ENCODE measurements at places on chromosomes 11 and 22. TPM values are rescaled to one million over a fixed set of nuclear protein-coding genes. Genes with fewer than 3 reads are reported as not detected.

DNA sequence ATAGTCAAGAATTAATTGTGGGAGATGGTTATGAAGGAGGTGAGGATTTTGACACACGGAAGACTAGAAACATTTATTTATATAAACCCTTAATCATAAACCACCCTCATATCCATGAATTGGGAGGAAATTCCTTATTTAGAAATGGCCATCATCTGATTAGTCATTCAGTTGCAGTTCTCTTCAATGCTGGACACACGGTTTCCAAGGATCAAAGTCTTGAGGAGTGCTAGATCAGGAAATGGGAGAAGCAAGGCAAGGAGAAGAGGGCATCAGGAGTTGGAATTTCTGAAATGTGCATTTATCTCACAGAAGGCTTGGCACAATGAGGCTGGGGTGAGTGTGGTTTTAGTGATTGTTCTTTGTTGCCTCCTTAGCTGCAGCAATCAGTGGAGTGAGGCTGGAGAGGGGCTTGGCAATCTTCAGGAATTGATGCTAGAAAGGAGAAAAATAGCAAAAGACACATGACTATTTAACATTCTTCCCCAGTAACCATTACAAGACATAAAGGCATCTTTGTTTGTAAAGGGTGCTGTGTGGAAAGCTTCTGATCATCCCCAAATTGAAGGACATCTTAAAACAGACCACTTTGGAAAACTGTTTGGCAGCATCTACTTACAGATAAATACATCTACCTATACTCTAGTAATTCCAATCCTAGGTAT, 21.6 kb upstream of the GDPD4 start:
- ATAC-seq: no peak

DNA sequence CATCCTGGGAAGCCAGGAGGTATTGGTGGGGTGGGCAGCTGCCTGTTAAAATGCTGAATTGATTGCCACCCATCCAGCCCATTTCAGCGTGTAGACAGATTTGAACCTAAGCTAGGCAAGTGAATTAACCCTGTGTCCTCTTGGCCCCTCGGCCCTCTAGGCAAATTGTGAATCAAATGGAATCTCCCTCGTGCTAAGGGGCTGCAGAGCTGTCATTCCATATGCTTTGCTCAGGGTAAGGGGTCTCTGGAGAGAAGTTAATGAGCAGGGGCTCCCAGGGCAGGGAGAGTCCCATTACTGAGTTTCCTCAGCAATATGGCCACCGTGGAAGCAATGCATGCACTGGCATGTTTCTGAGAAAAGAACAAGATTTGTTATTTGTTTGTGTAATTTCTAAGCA, 117.7 kb upstream of the RCN1 start:
- no peak for ATAC-seq

KAT5 gene
- 88.8 TPM for total RNA-seq

APOA4 gene
- not detected for total RNA-seq

GRCh38 chr11:65899356-65900124, 648 bp downstream of the FOSL1 start:
- ATAC-seq: peak; percentile 37

Measured in activated T-helper 17 cell treated with anti-CD3 and anti-CD28 coated beads, Interleukin-2, amount 50 U/mL, for 72 hours (primary cell).